ENCODE measurements at places on chromosomes 1 and 21.

- no peak for DNase-seq
Measured at GRCh38 chr1:80170811-80171485, 1164.4 kb upstream of the ADGRL4 start.

DNA sequence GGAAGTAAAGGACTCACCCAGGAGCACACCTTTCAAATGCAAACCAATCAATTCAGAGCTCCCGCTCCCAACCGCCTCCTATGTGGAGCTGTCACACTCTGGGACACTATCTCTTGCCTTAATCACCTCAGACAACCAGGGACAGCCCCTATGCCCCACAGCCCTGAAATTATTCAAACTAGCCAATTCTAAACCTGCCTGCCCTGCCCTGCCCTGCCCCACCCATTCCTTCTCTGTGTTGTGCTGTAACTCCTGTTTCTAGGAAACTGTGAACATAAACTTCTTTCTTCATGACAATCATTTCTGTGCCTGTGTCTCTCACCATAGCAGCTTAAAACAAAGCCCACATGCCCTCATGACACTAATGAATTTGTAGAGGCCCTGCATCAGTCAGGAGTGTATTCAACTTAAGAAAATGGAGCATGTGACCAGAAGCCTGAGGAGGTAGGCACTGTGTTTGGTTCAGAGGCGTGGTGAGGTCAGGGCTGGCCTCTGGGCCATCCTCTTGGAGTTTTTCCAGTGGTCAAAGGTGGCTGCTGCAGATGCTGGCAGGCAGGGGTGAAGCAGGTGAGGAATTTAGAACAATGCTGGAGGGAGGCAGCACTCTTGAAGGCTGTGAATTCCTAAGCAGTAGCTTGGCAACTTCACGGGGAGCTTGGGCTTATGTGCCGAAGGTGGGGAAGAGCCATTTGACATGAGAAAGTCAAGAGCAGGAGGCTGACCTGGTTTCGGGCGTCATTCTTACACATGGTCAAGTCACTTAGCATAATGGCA lies 74.5 kb downstream of the RHOU start:
- DNase-seq: no peak

- no peak for DNase-seq
Measured at GRCh38 chr1:68798071-68798470, 301.2 kb upstream of the DEPDC1 start.

GRCh38 chr1:28974432-28974831 lies 60.1 kb downstream of the EPB41 start:
- no peak for DNase-seq

GRCh38 chr1:208499601-208500000 lies 255.4 kb upstream of the PLXNA2 start:
- no peak for DNase-seq

GRCh38 chr1:200741551-200742207 lies 3.0 kb downstream of the CAMSAP2 start:
- no peak for DNase-seq

DNA sequence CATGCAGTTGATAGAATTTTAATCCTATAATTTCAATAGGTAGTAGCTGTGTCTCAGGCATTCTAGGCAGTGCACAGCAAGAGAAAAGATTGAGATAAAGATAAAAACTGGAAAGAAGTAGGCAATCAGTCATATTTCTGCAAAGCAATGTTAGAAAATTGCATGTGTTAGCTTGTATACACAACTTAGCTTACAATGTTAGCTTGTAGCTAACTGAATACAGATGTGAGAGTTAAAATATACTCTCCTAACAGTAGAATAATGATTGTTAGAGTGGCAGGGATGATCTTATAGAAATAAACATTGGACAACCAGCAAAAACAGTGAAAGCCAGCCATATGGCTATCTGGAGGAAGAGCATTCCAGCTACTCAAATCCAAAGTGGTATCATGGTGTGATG lies 29.0 kb downstream of the PTPRC start:
- DNase-seq: no peak

- DNase-seq: no peak
Measured at GRCh38 chr1:8431019-8431418, 113.1 kb downstream of the SLC45A1 start.

GRCh38 chr1:961132-961669 lies 817 bp downstream of the KLHL17 start:
- no peak for DNase-seq

DNA sequence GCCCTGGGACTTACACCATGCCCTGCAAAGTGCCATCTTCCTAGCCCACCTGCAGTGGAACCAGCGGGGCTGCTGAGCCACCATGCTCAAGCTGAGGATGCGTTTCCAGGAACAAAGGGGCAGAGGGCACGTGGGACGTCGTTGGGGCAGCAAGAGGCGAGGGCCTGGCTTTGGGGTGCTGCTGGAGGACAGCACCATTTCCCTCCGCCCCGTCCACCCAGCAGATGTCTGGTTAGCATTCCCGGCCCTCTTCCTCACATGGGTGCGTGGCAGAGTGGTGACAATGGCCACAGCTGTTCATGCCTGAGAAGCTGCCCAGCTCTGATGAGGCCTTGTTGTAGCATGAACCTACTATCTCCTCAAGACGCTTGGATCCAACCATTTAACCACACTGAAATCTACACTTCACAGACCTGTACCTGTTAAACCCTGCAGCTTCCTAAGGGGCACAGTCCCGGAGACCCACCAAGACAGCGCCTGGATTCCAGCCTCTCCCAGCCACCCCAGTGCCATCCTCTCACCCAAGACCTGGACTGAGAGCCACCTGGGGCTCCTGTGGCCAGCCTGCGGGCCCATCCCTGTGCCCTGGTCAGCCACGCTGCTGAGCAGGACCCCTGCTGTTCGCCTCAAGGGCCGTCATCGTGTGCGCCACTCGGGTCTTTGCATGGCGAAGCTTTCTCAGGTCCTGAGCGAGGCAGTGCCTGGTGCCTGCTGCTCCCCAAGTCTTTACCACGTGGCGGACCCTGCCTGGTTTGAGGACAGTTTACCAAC lies 33.2 kb downstream of the SLC45A1 start:
- no peak for DNase-seq

GRCh38 chr1:230174471-230175162 lies 107.6 kb downstream of the GALNT2 start:
- no peak for DNase-seq

- no peak for DNase-seq
Measured at GRCh38 chr1:9687120-9687873, 35.8 kb downstream of the PIK3CD start.

DNA sequence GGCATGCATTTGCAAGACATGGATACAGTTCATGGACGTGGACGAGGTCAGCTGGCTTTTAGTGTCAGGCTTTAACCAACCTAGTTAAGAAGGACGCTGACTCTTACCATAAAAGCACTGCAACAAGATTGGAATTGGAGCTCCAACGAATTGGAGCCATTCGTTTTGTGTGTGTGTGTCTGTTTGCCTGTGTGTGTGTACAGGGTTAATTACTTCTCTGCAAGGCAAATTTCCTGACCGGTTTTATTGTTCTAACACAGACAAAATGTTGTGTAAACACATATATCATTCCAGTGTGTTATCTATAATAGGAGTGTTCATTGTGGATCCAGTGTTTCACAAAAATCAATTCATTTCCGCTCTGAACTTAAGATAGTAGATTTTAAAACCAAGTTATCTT lies 7.9 kb downstream of the ITSN1 start:
- no peak for DNase-seq

DNA sequence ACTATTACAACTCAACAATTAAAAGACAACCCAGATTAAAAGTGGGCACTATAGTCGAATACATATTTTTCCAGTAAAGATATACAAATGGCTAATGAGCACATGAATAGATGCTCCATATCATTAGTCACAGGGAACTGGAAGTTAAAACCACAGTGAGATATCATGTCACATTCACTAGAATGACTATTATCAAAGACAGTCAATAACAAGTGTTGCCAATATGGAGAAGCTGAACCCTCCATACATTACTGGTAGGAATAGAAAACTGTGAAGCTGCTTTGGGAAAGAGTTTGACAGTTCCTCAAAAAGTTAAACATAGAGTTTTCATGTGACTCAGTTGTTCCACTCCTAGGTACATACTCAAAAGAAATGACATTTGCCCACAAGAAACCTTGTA lies 30.6 kb upstream of the MRPS6 start:
- no peak for DNase-seq

DNA sequence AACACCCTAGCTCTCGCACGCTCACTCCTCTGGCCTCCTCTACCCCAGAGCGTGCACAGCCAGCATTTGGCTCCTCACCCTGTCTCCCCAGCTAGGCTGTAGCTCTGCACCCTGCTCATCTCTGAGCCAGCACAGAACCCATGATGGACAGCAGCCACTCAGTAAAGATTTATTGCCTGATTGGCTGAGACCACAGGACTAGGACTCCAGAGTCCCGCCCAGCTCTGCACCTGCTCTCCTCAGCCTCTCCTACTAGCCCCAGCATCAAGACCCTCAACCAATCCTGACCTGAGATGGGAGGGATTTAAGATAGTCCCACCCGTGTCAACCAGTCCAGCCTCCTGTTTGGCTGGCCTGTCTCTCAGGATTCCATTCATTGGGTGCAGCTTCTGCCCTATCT lies 9.3 kb downstream of the C1QB start:
- no peak for DNase-seq

- no peak for DNase-seq
Measured at GRCh38 chr21:42223826-42224575, 5.1 kb downstream of the ABCG1 start.

Measured in NCI-H187 treated with DMSO at 0.1 percent for 48 hours (cell line).